ENCODE measurements at places on chromosomes 1 and 21.

DNA sequence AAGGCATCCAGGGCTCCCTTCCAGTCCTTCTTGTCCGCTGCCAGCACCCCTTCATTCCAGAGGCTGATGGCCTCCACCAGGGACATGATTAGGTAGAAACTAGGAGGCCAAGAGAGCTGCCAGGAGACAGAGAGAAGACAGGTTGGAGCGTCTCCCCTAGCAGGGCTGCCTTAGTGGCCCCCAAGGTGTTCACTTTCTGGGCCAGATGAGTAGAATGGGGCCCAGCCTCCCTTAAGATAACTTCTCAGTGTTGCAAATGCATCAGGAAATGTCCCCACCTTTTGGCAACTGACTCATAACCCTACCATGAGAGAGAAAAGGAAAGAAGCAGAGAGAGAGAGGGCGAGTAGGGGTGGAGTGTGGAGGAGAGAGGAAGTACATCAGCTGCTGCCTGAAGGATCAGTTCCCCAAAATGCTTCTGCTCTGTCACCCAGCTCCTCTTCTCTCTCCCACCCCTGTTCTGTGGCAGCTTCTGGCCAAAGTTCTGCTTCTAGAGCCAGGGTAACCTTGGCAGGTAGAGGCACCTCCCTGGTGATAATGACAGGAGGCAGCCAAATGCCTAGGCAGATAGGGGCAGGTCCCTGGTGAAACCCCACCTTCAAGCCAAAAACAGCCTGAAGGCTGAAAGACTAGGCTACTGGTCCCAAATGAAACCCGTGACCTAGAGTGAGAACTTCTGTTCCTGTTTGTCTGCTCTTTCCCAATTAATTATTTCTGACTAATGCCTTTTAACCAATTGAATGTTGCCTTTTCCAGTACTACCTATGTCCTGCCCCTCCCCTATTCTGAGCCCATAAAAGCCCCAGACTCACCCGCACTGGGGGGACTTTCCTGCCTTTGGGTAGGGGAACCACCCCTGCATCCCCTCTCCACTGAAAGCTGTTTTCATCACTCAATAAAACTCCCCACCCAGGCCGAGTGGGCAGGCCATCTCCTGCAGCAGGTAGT, at the start of gene NCF2:
NCF2 (minus strand) TSS at position 216 of the 948 bp plus-strand sequence; CDS start at position 86, 130 bp downstream.
- no peak for DNase-seq

DNA sequence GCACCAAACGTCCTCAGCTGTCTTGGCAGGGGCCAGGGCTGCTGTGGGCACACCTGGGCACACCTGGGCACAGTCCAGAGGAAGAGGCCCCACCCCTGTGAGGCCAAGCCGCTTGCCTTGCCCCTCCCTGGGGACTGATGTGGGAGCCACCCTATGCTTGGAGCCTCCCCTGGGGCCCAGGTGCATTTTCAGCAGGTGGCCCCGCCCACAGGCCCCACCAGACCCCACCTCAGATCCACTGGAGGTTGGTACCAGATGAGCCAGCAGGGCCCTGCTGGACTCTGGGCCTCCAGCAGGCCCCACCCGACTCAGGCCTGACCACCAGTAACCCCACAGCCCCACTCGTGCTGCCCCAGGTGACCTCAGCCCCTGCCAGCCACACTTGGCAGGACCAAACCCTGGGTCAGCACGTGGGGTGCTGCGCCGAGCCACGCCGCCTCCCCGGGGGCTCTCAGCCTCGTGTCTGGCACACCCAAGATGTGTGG, 8.8 kb downstream of the SLC19A1 start:
- no peak for DNase-seq

DNA sequence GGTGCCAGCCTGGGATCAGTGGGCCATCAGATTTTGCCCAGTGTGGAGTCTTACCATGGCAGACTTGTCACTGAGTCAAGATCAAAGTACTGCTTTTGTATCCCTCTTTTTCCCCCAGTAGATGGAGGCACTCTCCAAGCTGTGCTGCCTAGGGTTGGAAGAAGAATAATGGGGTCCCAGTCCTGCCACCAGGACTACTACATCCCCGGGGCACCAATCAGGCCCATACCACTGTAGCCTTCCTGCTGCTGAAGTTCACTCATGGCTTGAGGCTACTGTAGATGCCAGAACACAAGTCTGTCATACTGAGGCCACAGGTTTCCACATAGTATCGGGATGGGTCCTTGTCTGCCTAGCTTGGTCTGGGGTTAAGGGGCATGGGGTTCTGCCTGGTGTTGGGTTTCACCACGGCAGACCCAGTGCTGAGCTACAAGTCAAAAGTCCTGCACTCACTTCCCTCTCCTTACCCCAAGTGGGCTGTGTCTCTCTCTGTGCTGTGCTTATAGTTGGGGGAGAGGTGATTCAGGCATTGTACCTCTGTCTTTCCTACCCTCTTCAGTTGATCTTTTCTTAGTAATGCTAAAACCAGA, 53.4 kb downstream of the PKN2 start:
- DNase-seq = no peak

DNA sequence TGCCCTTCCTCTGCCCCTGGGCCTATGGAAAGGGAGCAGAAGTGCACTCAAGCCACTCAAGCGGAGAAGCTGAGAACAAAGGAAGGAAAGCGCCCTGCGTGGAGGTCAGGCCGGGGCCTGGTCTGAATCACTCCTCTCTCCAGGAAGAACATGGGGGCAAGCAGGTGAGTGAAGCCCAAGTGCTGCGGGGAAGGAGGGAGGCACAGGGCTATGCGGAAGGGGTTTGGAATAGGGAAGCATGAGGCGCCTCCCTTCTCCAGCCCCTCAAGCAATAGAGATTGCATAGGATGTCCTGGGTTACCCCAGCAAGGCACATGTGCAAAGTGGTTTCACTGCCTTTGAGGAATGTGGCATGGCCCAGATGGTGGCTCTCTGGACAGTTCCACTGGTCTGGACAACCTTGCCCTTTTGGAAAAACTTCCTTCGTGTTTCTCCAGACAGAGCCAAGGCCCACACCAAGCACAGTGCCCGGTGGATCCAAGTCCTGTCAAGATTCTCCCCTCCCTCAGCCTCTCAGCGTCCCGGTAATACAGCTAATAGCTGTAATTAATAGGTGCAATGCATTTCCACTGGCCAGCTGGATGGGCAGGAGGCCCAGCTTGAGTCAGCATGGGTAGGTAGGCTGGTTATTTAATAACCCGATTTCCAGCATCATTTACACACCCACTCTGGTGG, 13.7 kb downstream of the BLACAT1 start:
- peak; percentile 41 for DNase-seq

GRCh38 chr1:211553549-211553948, 25.4 kb downstream of the SLC30A1 start:
- DNase-seq = no peak

GRCh38 chr21:14758849-14759248, 212.7 kb upstream of the SAMSN1 start:
- no peak for DNase-seq

DNA sequence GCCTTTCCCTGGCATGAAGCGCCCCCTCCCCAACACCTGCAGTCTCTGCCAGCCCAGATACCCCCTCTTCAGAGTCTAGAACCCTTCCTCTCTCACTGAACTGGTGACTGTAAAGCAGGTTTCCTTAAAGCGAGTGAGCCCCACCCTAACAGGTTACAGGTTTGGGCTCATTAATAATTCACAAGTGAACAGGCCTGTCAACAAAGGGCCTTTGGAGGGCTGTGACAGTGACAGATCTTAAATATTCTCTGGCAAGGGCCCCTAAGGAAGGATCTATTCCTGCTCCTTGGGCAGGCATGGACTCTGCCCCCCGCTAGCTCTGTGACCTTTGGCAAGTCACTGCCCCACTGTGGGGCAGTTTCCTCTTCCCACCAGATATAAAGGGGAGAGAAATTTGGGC, 5.6 kb upstream of the TTC39A start:
- DNase-seq = no peak

- DNase-seq = no peak
Measured at GRCh38 chr1:50780797-50781196, 179.3 kb downstream of the FAF1 start.

DNA sequence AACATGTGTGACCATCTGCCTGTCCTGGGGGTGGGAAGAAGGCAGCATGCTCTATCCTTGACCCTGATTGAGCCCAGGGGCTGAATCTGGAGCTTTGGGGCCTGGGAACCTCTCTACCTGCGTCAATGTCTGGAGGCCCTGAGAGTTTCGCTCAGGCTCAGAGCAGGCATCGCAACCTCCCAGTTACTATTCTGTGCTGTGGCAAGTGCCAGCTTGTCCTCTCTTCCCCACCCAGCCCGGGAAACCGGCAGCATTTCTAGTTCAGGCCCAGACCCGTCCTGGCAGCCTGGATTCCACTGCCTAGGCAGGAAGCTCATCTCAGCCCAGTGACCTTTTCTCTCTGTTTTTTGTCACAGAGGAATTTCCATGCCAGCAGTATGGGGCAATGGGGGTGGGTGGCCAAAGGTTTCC, 10.0 kb upstream of the IRF6 start:
- DNase-seq = no peak

DNA sequence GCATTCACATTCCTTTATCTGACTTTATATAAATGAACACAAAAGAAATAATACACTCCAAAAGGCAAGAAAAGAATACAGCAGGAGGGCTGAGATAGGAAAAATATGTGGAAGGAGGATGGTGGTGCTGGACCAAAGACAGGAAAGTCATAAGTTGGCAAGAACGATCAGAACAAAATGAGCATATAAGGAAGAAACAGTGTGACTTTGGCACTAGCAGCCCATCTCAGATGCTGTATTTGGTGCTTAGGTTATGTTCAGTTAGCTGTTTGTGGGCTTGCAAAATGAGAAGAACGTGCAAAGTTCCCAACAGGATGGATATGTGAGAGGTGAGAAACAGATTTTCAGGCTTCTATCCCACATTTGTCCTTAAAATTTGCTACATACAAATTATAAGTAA, 719.8 kb upstream of the ADGRL4 start:
- no peak for DNase-seq

DNA sequence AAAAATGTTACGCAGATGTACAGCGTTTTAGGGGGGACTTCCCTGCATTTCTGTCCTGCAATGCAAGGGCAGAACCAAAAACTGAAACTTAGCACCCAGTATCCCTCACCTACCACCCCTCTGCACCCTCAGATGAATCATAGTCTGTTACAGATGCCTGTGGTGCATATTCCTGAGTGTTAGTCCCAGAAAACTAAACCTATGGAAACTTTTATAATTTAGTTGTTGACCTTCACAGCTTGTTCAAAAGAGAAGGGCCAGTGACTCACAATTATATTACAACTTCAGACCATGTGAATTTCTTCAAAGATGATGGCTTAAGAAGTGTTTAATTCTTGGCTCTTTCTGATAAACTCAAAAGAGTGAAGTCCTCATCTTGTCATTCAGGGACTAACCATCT, 5.8 kb downstream of the PTGER3 start:
- DNase-seq = no peak

- no peak for DNase-seq
Measured at GRCh38 chr1:9591669-9592509, 3.2 kb downstream of the TMEM201 start.

DNA sequence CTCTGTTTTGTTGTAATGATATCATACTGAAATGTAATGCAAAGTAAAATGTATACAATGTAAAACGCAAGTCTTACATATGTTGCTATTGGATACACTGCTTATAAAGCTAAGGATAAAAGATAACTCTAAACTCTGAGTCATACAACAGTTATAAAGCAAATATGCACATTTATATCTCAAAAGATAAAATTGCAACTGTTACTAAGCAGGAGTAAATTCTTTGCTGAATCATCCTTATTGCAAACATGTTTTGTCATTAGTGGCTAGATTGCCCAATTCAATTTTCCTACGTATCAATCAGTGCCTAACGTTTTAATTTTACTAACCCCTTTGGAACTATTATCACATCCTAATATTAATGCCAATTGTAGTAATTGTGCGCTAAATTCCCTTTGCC, 762.9 kb downstream of the LTN1 start:
- no peak for DNase-seq

GRCh38 chr1:212190169-212190568, 95.0 kb upstream of the PPP2R5A start:
- no peak for DNase-seq

DNA sequence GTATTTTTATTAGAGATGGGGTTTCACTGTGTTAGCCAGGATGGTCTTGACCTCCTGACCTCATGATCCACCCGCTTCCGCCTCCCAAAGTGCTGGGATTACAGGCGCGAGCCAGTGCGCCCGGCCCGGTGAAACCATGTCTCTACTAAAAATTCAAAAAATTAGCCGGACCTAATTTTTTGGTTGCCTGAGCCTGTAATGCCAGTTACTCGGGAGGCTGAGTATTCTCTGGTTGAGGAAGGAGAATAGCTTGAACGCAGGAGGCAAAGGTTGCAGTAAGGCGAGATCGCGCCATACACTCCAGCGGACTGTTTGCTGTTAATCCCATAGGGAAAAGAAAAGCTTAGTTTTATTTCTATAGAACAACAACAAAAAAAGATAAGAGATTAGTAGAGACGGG, 29.9 kb upstream of the HJV start:
- no peak for DNase-seq

DNA sequence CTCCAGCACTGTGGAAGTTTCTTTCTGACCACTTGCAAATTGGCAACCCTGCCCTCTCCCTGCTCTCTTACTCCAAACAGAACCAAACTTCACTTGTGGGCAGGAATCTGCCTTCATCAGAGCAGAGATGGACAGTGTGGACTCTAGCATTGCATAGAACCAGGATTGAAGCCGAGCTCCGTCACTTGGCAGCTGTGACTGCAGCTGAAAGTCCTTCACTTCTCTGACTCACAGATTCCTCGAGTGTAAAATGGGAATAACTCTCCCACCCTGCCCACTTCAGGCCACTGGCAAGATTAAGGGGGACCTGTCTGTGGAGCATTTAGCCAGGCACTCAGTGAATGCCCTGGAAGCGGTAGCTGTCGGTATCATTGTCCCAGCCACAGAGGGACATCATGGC, 75.7 kb upstream of the ZBTB40 start:
- DNase-seq = no peak

DNA sequence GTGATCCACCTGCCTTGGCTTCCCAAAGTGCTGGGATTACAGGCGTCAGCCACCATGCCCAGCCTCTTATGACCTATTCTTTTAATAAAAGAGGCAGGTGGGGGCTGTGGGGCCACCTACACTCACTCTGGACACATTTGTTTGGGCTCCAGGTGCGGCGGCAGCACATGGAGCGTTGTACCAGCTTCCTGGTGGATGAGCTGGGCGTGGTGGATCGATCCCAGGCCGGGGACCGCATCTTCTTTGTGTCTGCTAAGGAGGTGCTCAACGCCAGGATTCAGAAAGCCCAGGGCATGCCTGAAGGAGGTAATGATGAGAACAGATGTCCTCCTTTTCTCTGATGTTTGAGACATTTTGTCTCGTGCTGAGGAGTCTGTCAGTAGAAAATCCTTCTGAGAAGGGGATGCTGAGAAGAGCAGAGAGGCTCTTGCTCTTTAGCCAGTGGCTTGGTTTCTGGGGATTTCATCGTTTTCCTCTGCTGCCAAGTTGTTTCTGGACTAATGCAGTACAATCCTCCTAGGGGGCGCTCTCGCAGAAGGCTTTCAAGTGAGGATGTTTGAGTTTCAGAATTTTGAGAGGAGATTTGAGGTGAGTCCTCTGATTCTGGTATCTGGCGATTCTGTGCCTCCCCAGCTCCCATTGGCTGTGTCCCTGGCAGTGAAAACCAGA, 17.9 kb upstream of the MIIP start:
- no peak for DNase-seq

GRCh38 chr1:224565611-224566406, 50.3 kb upstream of the CNIH3 start:
- no peak for DNase-seq

All from epithelial cell of proximal tubule (primary cell).